ENCODE measurements at places on chromosomes 2 and 18. TPM values are rescaled to one million over a fixed set of nuclear protein-coding genes. Genes with fewer than 3 reads are reported as not detected.

- no peak for DNase-seq
Measured at GRCh38 chr2:8315531-8316165, 366.2 kb upstream of the ID2 start.

TWIST2 gene
- total RNA-seq: not detected

DNA sequence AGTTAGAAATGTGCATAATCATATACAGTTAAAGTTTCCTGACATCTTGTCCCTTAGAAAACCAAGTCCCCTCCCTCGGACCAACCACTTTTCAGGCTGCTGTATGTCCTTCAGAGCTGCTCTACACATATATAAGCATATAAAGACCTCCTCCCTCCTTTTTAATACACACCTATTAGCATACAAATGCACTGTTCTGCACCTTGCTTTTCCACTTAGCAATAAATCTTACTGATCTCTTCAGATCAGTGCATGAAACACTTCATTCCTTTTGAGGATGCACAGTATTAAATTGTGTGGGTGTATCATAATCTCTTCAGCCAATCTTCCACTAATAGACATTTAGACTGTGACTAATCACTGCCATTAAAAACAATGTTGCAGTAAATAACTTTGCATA is 79.8 kb downstream of the CNTNAP5 start:
- DNase-seq: no peak

GRCh38 chr2:236970656-236971010 is 115.1 kb upstream of the COPS8 start:
- no peak for DNase-seq

GKN2 gene
- total RNA-seq: not detected

DNA sequence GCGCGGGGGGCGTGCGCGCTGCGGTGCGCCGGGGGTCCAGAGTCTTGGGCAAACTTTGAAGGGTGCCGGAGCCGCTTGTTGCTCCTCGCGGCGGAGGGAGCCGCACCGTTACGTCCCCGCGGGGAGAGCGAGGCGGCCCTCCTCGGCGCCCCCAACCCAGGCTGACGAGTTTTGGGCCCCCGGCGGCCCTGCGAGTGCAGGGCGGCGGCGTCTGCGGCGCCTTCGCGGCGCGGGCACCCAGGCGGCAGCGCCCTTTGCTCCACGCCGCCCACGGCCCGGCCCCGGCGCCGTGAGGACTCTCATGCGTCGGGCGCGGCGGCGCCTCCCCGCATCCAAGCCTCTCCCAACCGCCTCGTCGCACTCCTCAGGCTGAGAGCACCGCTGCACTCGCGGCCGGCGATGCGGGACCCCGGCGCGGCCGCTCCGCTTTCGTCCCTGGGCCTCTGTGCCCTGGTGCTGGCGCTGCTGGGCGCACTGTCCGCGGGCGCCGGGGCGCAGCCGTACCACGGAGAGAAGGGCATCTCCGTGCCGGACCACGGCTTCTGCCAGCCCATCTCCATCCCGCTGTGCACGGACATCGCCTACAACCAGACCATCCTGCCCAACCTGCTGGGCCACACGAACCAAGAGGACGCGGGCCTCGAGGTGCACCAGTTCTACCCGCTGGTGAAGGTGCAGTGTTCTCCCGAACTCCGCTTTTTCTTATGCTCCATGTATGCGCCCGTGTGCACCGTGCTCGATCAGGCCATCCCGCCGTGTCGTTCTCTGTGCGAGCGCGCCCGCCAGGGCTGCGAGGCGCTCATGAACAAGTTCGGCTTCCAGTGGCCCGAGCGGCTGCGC is 814 bp downstream of the FZD7 start:
- peak; percentile 13 for DNase-seq

DNA sequence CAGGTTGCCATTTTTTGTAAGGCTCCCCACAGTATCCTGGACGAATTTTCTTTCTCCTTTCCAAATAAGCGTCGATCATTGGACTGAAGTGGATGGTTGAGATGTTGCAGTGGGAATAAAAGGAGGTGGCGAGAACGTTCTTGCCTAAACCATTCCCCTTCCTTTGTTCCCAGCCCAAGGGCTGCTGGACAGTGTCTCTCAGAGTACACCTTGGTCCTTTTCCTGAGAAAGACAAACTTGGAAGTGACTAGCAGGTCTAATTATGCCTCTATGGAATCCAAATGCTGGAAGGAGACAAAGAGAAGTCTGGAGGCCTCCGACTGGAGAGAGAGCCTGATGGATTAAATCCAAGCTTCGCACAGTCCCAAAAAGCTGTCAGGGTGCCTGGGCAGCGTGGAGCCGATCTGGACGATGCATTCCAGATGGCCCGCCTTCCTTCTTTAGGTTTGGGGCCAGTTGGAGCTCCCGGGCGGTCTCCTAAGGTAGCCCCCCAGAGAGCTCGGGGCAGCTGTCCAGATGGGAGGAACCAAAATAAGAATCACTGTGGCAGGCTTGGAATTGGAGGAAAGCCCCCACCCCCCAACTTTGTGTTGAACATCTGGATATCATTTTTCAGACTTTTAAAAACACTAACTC is 186.8 kb downstream of the TMEM247 start:
- no peak for DNase-seq

GRCh38 chr2:55148269-55148668 is 83.8 kb downstream of the CLHC1 start:
- no peak for DNase-seq

- DNase-seq: no peak
Measured at GRCh38 chr2:31729065-31729439, 148.3 kb upstream of the SRD5A2 start.

QPCT gene
- total RNA-seq: 2.4 TPM

DNA sequence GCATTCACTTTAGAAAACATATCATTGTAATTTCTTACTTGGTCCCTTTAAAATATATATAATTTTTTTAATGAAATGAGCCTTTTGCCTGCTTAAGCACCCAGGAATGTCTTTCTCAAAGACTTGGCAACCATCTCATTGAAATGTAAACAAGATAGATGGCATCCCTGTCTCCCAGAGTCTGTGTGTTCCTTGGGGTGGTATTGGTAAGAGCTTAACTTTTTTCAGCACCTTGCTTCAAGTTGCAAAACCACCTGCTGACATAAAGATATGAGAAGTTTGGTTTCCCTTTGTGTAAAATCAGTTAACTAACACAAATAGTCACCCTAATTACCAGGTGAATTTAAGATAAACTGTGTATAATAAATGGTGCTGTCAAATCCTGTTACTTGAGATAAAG is 266.9 kb downstream of the DSC3 start:
- no peak for DNase-seq

BCL2L11 gene
- total RNA-seq: 2.7 TPM

LRRC30 gene
- total RNA-seq: not detected

GRCh38 chr2:6958616-6959235 is 41.5 kb downstream of the RNF144A start:
- no peak for DNase-seq

GRCh38 chr2:201980389-201980821 is 53.2 kb upstream of the FZD7 start:
- DNase-seq: no peak

GRCh38 chr2:8656160-8656641 is 25.7 kb upstream of the ID2 start:
- DNase-seq: no peak

DNA sequence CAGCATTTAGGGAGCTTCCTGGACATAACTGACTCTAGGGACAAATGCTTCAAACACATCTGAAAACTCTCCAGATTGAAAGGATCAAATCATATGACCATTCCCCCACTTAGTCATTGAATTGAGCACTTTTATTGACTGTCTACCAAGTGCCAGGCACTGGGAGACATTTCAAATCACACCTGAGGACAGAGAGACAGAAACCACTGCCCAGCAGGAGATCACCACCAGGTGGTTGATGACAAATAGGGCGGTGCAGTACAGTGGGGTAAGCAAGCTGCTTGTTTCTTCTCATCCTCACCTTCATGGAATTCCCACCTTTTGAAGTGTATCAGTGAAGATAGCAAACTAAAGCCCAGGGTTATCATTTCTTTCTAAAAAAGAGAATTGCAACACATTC is 19.0 kb upstream of the CXCR4 start:
- DNase-seq: no peak

NT5C1B gene
- not detected for total RNA-seq

DNA sequence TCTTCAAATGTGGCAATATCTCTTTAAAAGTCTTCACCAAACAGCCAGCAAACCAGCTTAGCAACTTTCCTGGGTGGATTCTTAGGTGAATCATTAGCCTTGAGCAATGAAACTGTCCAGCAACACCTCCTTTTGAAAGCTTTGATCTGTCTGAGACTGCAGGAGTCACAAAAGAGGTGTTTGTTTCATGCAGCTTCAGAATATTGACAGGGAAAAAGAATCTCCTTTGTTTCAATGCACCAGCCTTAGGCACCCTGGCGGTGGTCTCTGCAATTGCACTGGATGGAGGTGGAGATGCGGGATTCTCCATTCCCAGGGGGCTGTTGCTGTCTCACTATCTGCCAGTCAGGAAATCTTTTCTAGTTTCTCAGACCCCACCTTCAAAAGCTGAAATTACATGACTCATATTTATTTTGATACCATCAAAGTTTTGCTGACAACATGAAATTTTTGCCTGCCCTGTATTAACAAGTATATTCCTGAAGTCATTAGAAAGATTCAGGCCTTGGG is 76.0 kb upstream of the DSG1 start:
- no peak for DNase-seq

DNA sequence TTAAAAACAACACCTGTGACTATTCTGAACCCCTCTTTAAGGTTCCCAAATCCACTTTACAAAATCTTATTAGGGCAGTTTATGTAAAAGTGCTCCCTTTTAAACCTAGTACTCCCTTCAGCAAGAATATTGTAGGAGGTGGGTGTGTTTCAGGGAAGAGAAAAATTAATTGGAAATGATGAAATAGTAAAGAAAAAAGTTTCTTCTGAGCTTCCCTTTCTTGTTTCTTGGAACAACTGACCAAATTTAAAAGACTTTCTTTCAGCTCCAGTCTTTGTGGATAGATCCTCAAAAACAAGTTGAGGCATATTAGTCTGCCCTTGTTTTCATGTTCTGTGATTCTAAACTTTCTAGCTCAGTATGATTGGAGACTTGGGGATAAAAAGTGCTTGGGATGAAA is 3.0 kb downstream of the VWA3B start:
- no peak for DNase-seq

RAPGEF4 gene
- total RNA-seq: under 0.01 TPM

GRCh38 chr18:44850001-44850400 is 169.3 kb downstream of the SETBP1 start:
- no peak for DNase-seq

GLI2 gene
- under 0.01 TPM for total RNA-seq

RTP5 gene
- 1.1 TPM for total RNA-seq

TFCP2L1 gene
- total RNA-seq: 0.54 TPM

GRCh38 chr18:58297198-58297597 is 253.2 kb downstream of the NEDD4L start:
- DNase-seq: no peak

AGXT gene
- not detected for total RNA-seq

NOP58 gene
- 56.3 TPM for total RNA-seq

MTCL1 gene
- total RNA-seq: 1.9 TPM

NCK2 gene
- total RNA-seq: 43.4 TPM

NXPH2 gene
- total RNA-seq: not detected

GRCh38 chr2:188610827-188611226 is 319.2 kb downstream of the GULP1 start:
- no peak for DNase-seq

GRCh38 chr2:19360966-19361321 is 2.5 kb upstream of the OSR1 start:
- no peak for DNase-seq

GRCh38 chr2:5839550-5839949 is 147.4 kb downstream of the SOX11 start:
- no peak for DNase-seq

DNA sequence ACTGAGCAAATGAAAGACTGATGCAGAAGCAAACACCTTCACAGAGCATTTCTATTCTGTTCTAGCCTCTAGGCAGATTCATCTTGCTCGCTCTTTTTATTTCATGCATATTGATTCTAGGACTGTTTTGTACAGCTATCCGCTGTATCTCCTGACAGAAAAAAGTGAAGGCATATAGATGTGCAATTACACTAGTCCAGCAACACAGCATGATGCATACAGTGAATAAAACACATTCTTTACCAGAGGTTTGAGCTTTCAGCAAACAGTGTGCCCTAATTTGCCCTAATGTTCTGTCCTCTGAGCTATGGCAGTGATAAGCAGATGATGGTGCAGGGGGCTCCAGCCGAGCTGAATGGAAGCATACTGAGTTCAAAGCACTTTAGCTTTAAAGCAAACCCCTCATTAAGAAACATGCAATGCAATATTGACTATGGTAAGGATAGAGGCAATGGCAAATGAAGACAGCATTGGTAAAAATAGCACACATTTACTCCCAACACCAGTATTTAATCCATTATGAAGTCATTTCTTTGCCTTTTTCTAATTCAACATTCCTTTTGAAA is 141.2 kb upstream of the RGPD4 start:
- DNase-seq: no peak

All from hematopoietic multipotent progenitor cell (in vitro differentiated cells).